Cerebellum (tissue), 4 donors: ENCODE measurements at places on chromosomes 16 and 17. TPM values are rescaled to one million over a fixed set of nuclear protein-coding genes. Genes with fewer than 3 reads are reported as not detected.

GRCh38 chr16:81350306-81350615 is 35.5 kb downstream of the GAN start:
- no peak for DNase-seq

- DNase-seq = no peak
Measured at GRCh38 chr17:56113486-56113885, 39.8 kb upstream of the ANKFN1 start.

The TADA2A gene
- total RNA-seq = 34.8 TPM

DNA sequence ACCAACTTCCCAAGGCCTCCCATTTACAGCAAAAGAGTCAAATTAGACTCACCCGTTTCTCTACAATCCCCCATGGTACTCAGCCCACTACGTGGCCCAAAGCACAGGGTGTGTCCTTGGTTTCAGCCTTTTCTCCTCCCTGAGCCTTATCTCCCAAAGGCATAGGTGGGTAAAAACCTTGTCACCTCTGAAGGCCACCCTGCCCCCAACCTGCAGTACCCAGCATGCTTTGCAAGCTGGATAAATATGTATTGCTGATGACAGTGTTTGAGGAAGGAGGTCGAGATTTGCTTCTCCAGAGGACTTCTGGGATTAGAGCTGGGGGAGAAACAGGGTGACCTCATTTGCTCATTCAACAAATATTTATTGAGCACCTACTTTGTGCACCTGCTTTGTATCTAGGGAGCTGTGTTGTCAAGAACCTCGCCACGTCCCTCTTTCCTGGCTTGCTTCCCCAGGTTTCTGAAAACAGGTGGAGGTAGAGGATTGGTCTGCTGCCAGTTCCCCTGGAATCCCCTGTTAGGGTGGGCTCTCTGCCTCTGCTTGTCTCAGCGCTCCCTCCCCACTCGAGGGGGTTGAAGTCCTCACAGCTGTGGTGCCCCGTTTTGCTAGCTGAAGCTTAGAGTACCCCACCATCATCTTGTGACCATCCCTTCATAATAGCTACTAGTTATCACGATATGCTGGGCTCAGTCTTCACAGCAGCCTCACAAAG is 3.0 kb downstream of the LASP1 start:
- DNase-seq = no peak

- DNase-seq = no peak
Measured at GRCh38 chr17:78977997-78978973, 1.4 kb downstream of the LGALS3BP start.

- no peak for DNase-seq
Measured at GRCh38 chr17:5120036-5120435, 4.2 kb downstream of the USP6 start.

DNA sequence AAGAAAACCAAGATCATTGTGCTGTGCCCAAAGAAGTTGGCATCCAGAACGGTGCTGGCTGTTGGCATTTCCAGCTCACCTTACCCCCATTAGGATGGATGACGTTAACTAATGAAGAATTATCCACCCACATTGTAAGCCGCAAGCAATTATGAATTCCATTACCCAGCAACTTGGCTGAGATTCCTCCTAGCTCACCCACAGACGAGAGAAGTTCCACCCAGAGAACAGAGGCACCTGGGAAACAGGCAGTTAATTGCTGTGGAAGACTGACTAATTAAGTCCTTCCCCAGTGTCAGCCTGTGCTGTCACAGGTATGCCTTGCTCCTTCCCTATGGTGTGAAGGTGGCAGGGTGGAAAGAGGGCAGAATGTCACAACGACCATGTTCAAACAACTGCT is 456.2 kb upstream of the CDH5 start:
- DNase-seq = no peak
